ENCODE measurements at places on chromosomes 5 and 9.

- DNase-seq, result peak; percentile 9
These were observed 94.7 kb downstream of the DIRAS2 start for GRCh38 chr9:90547896-90548295.

- DNase-seq, result no peak
These were observed 84.9 kb upstream of the MPDZ start for GRCh38 chr9:13364271-13365000.

DNA sequence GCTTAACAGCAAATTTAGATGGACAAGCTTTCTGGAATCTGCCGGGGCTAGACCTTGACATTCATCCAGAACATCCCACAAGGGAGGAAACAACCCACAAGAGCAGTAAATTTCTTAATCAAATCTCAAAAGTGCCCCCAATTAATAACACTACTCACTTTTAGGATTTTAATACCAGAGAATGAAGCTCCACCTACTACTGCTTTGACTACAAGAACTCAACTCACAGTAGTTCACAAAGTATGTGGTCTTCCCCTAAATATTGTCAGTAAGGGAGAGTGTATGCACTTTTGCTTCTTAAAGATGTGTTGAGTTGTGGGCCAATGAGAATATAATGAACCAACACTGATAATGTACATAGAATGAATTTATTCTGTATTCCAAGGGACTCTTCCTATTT, 94.7 kb downstream of the EBF1 start:
- DNase-seq, result no peak

GRCh38 chr5:180603076-180603594, 11.8 kb upstream of the SCGB3A1 start:
- DNase-seq, result no peak

DNA sequence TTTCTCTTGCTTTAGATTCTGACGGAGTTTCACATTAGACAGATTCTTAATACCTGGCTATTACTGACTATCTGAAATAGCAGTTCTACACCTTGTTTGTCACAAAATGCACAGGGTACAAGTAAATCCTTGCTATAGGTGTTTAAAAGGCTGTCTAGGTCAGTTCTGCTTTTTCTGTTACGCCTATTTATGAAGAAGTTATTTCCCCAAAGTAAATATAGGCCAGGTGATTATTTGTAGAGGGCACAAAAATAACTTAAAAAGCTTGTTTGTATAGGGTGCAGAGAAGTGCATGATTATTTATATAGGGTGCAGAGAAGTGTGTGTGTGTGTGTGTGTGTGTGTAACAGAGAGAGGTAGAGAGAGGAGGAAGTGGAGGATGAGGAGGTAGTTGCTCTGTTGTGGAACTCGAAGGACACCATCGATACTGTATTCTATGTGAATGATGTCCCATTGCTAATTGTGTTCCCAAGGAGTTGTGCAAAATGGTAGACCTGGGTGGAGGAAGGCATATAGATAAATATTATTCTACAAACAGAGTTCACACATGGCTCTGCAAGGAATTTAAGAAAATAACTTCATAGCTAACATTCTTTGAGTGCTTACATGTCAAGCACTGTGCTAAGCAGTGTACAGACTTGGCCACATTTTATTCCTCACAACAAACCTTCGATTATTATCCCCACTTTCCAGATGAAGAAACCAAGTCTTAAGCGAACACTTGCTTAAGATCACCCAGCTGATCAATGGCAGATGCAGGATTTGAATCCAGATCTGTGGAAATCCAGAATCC, 96.3 kb upstream of the EQTN start:
- DNase-seq, result no peak

DNA sequence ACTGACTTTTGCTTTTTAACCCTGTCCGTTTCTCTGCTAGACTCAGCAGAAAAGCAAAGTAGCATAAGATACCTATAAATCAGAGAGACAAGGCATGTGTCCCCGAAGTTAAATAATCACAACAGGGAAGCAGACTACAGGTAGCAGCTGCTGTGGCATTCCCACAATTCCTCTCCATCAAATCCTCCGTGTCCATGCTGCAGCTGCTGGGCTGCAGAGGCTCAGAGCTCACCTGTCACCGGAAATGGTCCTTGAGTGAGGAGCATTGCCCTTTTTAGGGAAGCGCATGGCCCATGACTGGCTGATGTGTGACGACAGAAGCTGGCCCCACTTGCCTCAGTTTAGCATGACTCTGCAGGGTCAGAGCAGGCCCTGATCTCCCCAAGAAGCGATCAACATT, 125.0 kb downstream of the MSX2 start:
- DNase-seq, result no peak

GRCh38 chr5:22593592-22593991, 259.6 kb downstream of the CDH12 start:
- no peak for DNase-seq

DNA sequence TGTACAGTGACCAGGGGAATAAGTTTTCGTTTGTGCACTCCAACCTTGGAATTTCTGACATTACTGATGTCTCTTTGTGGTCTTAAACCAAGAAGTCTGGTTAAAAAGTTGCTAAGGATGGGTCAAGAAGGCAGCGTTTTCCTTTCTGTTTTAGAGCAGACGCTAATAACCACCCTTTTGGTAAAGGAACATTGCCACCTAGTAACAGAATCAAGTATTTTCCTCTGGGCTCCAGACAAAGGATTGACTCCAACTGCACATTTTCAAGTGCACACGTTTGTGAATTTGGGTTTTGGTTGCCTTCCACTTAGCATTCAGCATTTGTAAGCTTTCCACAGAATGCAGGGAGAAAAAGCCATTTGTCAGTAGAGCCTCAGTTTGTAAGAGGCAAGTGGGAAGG, 22.2 kb upstream of the CEP78 start:
- no peak for DNase-seq

DNA sequence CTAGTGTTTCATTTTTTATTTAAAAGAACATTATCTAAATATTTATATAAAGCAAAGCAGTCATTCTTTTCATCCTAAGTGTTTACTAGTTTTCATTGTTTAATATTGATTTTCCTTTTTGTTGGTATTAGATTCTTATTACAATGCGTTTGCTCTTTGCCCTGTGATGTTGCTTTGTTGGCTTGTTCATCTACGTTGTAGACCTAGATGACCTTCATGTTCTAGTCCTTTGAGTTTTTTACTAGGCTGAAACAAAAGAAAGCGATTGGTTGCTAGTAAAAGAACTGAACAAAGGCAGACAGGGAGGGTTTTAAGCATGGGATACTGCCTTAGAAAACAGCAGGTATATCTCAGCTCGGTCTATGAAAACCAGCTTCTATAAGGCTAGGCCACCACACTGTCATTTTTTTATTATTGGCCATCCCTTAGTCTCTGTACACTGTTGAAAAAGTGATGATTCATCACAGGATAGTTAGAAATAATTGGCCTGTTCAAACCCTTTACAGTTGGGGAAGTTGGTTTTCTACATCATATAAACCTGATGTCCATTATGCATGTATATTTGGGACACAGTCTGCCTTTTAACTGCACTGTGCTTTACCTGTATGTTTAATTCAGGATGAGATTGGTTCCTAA, 119.0 kb downstream of the ZCCHC7 start:
- no peak for DNase-seq

All from NAMALWA (cell line).